SJSA1 (cell line): ENCODE measurements at places on chromosomes 4 and X. TPM values are rescaled to one million over a fixed set of nuclear protein-coding genes. Genes with fewer than 3 reads are reported as not detected.
A peak's percentile ranks its signal among the peaks of the same experiment; 100 is the strongest.

The ARHGAP24 gene
- 3.4 and 5.4 TPM in 2 replicates for total RNA-seq

The C1GALT1C1 gene
- 25.8 and 32.6 TPM in 2 replicates for total RNA-seq

The ADGRG2 gene
- total RNA-seq = 0.11 TPM in 1 of 2 replicates, not detected in the other

The CTAG2 gene
- not detected in 2 replicates for total RNA-seq

The VCX2 gene
- total RNA-seq = not detected in 2 replicates

The IL13RA2 gene
- total RNA-seq = not detected in 2 replicates

The IL13RA1 gene
- total RNA-seq = 47.7 and 52.3 TPM in 2 replicates

The RTL9 gene
- total RNA-seq = 0.11 TPM in 1 of 2 replicates, not detected in the other

The GABRG1 gene
- total RNA-seq = not detected in 2 replicates

The SOX3 gene
- total RNA-seq = not detected in 2 replicates

DNA sequence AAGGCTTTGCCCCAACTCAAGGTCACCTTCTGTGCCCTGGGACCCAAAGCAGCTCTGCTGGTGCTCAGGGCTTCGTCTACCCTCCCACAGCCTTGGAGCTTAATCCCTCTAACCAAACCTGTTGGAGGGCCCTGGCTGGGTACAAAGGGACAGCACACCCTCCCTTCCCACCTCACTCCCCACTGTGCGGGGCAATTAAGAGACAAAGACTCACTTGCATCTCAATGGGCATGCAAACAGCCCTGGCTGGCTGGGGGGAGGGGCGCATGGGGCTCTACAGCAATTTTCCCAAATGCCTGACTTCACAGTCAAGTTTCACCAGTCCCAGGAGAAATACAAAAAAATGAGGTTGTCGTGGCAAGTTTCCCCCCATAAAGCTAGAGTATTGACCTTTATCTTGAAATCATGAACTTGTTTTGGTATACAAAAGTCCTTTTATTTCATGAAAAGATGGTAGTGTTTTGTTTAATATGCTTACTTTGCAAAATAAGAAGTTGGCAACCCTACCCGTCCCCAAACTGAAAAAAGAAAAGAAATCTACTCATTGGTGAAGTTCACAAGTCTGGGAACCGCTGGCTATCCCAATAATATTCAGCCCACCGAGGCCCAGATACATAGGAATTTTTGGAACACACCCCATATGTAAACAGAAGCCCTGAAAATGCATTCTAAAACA, 4.1 kb upstream of the CD99L2 start:
- no peak overlapping the region for H3K27ac ChIP-seq
- no peaks in the 10 kb centered on the region for H3K4me1 ChIP-seq
- DNase-seq = no peak
- H3K27me3 ChIP-seq = no peaks in the 10 kb centered on the region

DNA sequence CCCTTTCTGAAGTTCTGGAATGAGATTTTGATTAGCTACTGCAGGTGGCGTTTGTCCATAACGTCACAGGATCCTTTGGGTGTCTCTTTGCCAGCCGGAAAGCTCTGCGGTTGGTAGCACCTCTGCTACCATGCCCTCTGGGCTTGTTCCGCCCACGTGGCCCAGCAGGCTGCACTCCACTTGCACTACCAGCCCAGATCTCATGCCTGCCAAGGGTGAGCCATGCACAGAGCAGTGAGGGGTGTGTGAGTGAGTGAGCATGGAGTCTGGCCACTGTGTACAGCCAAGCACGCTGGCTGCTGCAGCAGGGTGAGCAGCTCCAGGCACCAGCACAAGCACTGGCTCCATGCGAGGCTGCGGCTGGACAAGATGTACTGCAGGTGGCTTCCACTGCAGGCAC, 6.6 kb upstream of the HNRNPD start:
- H3K27me3 ChIP-seq = no peaks in the 10 kb centered on the region
- no peaks in the 10 kb centered on the region; the same call in 1 of the 2 replicates for H3K4me1 ChIP-seq
- H3K4me3 ChIP-seq = no peak overlapping the region
- DNase-seq = no peak

DNA sequence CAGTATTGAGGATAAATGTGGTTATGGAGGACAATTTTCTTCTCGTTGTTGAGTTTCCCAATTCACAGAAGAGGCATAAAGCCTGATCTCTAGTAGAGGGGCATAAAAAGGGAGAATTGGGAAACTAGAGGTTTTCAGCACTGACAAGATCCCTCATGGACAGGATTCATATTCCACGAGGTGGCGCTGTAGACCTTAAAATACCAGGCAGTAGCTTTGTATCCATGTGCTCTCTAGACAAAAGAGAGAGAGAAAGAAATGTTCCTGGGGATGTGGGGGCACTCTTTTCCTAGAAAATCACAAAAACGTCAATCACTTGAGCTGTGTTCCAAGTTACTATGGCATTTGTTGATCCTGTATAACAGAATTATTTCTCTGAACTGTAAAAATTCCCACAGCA, 128.3 kb downstream of the MAGEE1 start:
- no peak overlapping the region for H3K27ac ChIP-seq
- no peaks in the 10 kb centered on the region for H3K36me3 ChIP-seq
- no peaks in the 10 kb centered on the region for H3K4me1 ChIP-seq
- no peaks in the 10 kb centered on the region for H3K27me3 ChIP-seq

- no peak overlapping the region for H3K27ac ChIP-seq
- no peaks in the 10 kb centered on the region for H3K36me3 ChIP-seq
- no peak for DNase-seq
- no peaks in the 10 kb centered on the region for H3K4me1 ChIP-seq
- H3K4me3 ChIP-seq = no peak overlapping the region
- H3K27me3 ChIP-seq = no peaks in the 10 kb centered on the region; the same call in 1 of the 2 replicates
These were observed 218.7 kb upstream of the NDST4 start for GRCh38 chr4:115332078-115332477.

- H3K36me3 ChIP-seq = peaks cover 38% of the 10 kb centered on the region
- peaks cover 71% of the 10 kb centered on the region for H3K4me1 ChIP-seq
- no peaks in the 10 kb centered on the region for H3K27me3 ChIP-seq
- H3K27ac ChIP-seq = peak within 1 kb of the TSS; percentile 98
- peak within 1 kb of the TSS; percentile 97 for H3K4me3 ChIP-seq
These were observed at the start of gene IGFBP7 for GRCh38 chr4:57109847-57110639. Gene IGFBP7 (minus strand): TSS chr4:57110385. CDS start chr4:57110351, 34 bp downstream.

DNA sequence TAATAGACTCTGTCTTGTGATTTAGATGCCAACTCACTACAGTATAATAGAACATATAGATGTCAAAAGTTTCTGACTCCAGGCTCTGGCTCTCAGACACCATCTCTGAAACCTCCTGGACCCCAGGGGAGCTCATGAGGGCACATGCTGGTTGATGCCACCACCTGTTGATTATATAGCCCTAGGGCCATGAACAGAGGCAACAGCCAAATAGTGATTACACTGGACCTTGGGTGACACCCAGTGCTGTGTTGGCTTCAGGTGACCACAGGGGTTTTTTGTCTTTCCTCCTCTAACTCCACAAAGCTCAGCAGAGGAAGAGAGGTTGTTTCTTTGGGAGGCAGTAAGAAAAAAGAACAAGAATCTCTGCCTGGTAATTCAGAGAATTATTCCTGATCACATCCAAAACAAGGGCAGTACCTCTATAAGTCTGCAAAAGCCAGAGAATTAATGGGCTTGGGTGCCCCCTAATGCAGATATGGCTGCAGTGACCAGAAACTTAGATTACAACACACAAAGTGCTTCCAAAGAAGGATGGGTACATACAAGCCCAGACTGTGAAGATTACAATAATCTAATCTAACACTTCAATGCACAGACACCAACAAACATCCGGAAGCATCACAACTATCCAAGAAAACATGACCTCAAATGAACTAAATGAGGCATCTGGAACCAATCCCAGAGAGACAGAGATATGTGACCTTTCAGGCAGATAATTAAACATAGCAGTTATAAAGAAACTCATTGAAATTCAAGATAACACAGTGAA, 1920.6 kb downstream of the ARAP2 start:
- H3K27me3 ChIP-seq = no peaks in the 10 kb centered on the region
- no peaks in the 10 kb centered on the region for H3K4me1 ChIP-seq
- no peaks in the 10 kb centered on the region for H3K36me3 ChIP-seq
- H3K27ac ChIP-seq = no peak overlapping the region

- H3K4me1 ChIP-seq = peaks cover 33% of the 10 kb centered on the region
- H3K4me3 ChIP-seq = no peak overlapping the region
- peaks cover 24% of the 10 kb centered on the region for H3K36me3 ChIP-seq
- no peak for DNase-seq
These were observed 14.9 kb downstream of the TIFA start for GRCh38 chr4:112270640-112271421.

GRCh38 chr4:112808001-112808400, 171.1 kb downstream of the LARP7 start:
- no peaks in the 10 kb centered on the region for H3K36me3 ChIP-seq
- no peak overlapping the region for H3K27ac ChIP-seq
- H3K27me3 ChIP-seq = no peaks in the 10 kb centered on the region
- DNase-seq = no peak

GRCh38 chr4:89922848-89923416, 28.3 kb downstream of the MMRN1 start:
- no peaks in the 10 kb centered on the region for H3K27me3 ChIP-seq
- DNase-seq = no peak
- H3K36me3 ChIP-seq = no peaks in the 10 kb centered on the region

DNA sequence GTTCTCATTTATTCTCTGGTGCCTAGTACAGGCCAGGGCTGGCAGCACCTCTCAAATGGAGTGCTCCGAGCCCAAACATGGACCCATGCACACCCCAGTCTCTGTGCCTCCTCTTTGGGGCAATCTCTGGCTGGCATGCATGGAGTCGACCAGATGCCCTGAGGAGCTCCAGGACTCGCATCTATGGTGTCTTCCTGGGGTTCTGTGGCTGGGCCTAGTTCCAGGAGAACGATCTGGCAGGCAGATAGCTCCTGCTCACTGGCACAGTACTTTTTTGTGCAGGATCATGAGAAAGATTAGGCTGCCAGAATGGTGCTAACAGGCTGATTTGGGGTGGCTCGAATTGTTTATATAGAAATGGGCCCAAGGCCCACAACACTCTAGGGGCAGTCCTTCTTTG, 72.0 kb upstream of the PJA1 start:
- no peaks in the 10 kb centered on the region for H3K36me3 ChIP-seq
- no peak overlapping the region for H3K4me3 ChIP-seq
- no peaks in the 10 kb centered on the region for H3K4me1 ChIP-seq
- H3K27me3 ChIP-seq = no peaks in the 10 kb centered on the region
- H3K27ac ChIP-seq = no peak overlapping the region
- DNase-seq = no peak

DNA sequence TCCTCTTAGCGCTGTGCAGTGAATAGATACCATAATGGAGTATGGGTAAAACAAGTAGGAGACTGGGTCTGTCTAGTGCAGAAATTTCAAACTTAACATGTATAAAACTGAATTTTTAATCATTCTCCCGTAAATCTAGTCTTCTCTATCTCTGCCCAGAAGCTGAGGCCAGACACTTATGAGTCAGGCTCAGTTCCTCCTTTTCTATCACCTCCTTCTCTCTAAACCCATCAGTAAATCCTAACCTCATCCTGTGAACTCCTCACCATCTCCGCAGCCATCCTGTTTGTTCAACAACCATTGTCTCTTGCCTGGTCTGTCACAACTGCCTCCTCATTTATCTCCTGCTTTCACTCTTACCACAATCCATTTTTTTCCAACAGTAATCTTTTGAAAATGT, 19.8 kb upstream of the SGMS2 start:
- DNase-seq = no peak
- peaks cover 9% of the 10 kb centered on the region for H3K4me1 ChIP-seq
- no peak overlapping the region for H3K4me3 ChIP-seq
- H3K36me3 ChIP-seq = no peaks in the 10 kb centered on the region
- peaks cover 4% of the 10 kb centered on the region; the same call in 1 of the 2 replicates for H3K27me3 ChIP-seq

- H3K27me3 ChIP-seq = peaks cover 13% of the 10 kb centered on the region
- no peaks in the 10 kb centered on the region for H3K36me3 ChIP-seq
- H3K4me1 ChIP-seq = no peaks in the 10 kb centered on the region; the same call in 1 of the 2 replicates
- DNase-seq = no peak
- H3K4me3 ChIP-seq = no peak overlapping the region
- no peak overlapping the region for H3K27ac ChIP-seq
These were observed 839 bp downstream of the STK26 start for GRCh38 chrX:132023896-132024386.

DNA sequence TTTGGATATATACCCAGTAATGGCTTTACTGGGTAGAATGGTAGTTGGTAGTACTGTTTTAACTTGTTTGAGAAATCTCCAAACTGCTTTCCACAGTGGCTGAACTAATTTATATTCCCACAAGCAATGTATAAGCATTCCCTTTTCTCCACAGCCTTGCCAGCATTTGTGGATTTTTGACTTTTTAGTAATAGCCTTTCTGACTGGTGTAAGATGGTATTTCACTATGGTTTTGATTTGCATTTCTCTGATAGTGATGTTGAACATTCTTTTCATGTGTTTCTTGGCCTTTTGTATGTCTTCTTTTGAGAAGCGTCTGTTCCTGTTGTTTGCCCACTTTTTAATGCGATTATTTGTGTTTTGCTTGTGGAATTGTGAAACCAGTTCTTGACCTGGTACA, 290.5 kb downstream of the BMPR1B start:
- no peaks in the 10 kb centered on the region for H3K36me3 ChIP-seq
- no peak for DNase-seq
- H3K27ac ChIP-seq = no peak overlapping the region
- no peak overlapping the region for H3K4me3 ChIP-seq

- H3K4me1 ChIP-seq = peaks cover 8% of the 10 kb centered on the region
- H3K27ac ChIP-seq = peak overlapping the region; percentile 54
- no peak overlapping the region for H3K4me3 ChIP-seq
- H3K27me3 ChIP-seq = no peaks in the 10 kb centered on the region
- H3K36me3 ChIP-seq = 0 out of 2 replicates have a peak, but pooled peaks cover 4% of the 10 kb centered on the region
These were observed 24.0 kb downstream of the STEEP1 start for GRCh38 chrX:119541188-119541587.

DNA sequence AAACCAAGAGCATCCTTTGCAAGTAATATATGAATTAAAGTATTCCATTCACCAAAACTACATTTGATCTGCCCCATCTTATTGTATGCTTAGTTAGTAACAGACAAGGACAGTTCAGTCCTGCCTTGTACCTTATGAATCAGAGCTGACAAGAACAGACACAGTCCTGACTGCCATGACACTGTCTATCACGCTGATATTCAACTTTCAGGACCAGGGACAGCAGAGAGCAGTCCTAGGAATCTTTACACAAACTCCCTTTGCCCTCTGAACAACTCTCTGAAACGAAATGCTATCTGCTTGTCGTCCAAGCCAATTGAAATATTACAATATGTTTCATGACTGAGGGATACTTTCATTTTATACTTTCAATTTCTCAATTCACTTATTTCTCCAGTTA, 268.6 kb upstream of the VCX start:
- H3K4me3 ChIP-seq = no peak overlapping the region
- no peak overlapping the region for H3K27ac ChIP-seq
- no peaks in the 10 kb centered on the region for H3K36me3 ChIP-seq
- DNase-seq = no peak

DNA sequence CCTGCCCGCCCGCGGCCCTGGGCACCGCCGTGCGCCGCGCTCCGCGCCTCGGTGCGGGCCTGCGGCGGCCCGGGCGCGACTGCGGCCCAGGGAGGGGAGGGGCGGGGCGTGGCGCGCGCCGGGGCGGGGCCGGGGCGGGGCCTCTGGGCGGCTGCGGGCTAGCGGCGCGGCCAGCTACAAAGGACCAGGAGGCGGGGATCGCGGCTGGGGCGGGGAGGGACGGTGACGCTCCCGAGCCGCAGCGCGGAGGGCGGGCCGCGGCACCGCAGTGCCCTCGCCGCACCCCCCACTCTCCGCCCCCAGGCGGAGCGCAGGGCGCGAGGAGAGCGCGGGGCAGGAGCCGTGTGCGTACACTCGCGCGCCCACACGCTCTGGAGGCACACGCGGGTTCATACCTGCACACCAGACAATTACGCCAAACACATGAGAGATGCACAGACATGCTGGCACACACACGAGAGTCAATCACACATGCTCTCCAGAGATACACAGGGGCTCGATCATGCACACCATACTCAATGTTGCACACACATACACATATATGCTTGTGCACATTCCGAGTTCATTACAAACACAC, at the start of gene CRMP1:
Gene CRMP1, minus strand, starts transcription at position 83 of the 577 bp plus-strand sequence. CDS start 117 bp downstream, outside the sequence.
- no peak within 1 kb of the TSS for H3K27ac ChIP-seq
- H3K36me3 ChIP-seq = no peaks in the 10 kb centered on the region
- H3K4me3 ChIP-seq = no peak within 1 kb of the TSS
- no peaks in the 10 kb centered on the region for H3K4me1 ChIP-seq
- no peak for DNase-seq
- peaks cover 11% of the 10 kb centered on the region for H3K27me3 ChIP-seq
